ENCODE measurements at places on chromosomes 11 and 22.

GRCh38 chr11:14345668-14346067 is 13.3 kb downstream of the RRAS2 start:
- no peaks in the 10 kb centered on the region for H3K36me3 ChIP-seq
- no peak overlapping the region for H3K4me3 ChIP-seq
- H3K4me1 ChIP-seq: no peaks in the 10 kb centered on the region
- no peaks in the 10 kb centered on the region for H3K27me3 ChIP-seq

- no peak for DNase-seq
Measured at GRCh38 chr11:133842053-133842452, 3.3 kb downstream of the SPATA19 start.

- H3K4me1 ChIP-seq: no peaks in the 10 kb centered on the region
- no peaks in the 10 kb centered on the region for H3K36me3 ChIP-seq
- no peak for DNase-seq
- no peaks in the 10 kb centered on the region for H3K27me3 ChIP-seq
Measured at GRCh38 chr11:86608251-86608799, 64.1 kb downstream of the ME3 start.

- H3K27ac ChIP-seq: no peak overlapping the region
- H3K36me3 ChIP-seq: no peaks in the 10 kb centered on the region
- H3K4me1 ChIP-seq: peaks cover 3% of the 10 kb centered on the region
- no peak for DNase-seq
- peaks cover 21% of the 10 kb centered on the region for H3K27me3 ChIP-seq
- no peak overlapping the region for H3K4me3 ChIP-seq
Measured at GRCh38 chr22:45497351-45498145, 5.1 kb upstream of the FBLN1 start.

- no peak for DNase-seq
- H3K27me3 ChIP-seq: no peaks in the 10 kb centered on the region
- peak overlapping the region; percentile 98 for H3K27ac ChIP-seq
- H3K4me1 ChIP-seq: peaks cover 25% of the 10 kb centered on the region
- peak overlapping the region; percentile 99 for H3K4me3 ChIP-seq
Measured at GRCh38 chr11:34050581-34051348, 766 bp upstream of the CAPRIN1 start.

DNA sequence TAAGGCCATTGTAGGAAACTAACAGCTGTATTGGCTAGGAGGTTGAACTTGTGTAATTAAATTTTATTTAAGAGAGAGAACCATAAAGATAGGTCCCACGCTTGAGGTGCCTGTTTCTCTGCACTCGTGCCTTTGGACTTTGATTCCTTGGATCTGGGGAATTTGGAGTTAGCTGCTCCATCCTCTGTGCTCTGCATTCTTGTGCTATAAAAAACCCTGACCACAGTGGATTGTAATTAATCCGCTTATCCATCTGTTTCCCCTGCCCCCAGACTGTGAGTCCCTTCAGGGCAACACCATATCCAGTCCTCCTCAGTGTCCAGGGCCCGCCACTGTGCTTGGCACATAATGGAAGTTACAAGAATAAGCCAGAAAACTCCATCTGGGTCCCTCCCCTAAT is 169.8 kb downstream of the SPON1 start:
- DNase-seq: no peak
- H3K27me3 ChIP-seq: no peaks in the 10 kb centered on the region
- no peaks in the 10 kb centered on the region for H3K4me1 ChIP-seq
- H3K4me3 ChIP-seq: no peak overlapping the region
- H3K36me3 ChIP-seq: no peaks in the 10 kb centered on the region
